NCI-H460 (cell line): ENCODE measurements at places on chromosomes 11 and 22.

GRCh38 chr11:2305140-2305778 is 3.4 kb downstream of the TSPAN32 start:
- peak; percentile 43 for DNase-seq

GRCh38 chr11:135004495-135004894 is 592.5 kb upstream of the B3GAT1 start:
- DNase-seq = no peak

GRCh38 chr11:66852466-66853241 is 4.2 kb upstream of the LRFN4 start:
- no peak for DNase-seq

GRCh38 chr11:61406067-61406466 is 13.7 kb downstream of the TMEM216 start:
- no peak for DNase-seq
